ENCODE measurements at places on chromosomes 5 and 9.
A peak's percentile ranks its signal among the peaks of the same experiment; 100 is the strongest.

DNA sequence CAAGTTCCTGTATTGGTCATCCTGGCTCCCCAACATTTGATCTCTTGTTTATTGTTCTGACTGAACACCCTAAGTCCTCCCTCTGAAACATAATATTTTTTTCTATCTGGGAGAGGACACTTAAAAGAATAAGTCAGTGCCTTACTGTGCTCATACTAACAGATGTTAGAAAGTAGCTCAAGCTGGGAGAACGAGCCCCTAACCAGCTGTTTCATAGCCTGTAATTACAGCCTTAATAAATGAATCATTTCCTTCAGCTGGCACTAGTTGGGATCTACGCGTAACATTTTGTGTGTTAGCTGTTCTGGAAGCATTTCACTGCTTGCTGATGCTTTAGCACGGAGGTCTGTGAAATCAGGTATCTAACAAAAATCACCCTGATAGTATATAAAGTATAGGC, 345.9 kb upstream of the RIOK2 start:
- no peak for DNase-seq

DNA sequence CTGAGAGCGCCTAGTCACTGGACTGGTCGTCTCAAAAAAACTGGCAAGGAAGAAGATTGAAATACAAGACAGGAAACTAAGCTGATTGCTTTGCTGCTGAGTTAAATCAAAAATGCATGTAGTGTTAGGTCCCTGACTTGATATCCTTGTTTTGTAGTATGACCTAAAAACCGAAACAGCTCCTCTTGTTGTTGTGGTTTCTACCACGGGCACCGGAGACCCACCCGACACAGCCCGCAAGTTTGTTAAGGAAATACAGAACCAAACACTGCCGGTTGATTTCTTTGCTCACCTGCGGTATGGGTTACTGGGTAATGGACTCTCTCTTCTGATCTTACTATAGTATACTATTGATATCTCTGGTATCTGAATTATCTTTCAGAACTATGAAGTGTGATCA, 4.3 kb downstream of the MTRR start:
- no peak for DNase-seq

DNA sequence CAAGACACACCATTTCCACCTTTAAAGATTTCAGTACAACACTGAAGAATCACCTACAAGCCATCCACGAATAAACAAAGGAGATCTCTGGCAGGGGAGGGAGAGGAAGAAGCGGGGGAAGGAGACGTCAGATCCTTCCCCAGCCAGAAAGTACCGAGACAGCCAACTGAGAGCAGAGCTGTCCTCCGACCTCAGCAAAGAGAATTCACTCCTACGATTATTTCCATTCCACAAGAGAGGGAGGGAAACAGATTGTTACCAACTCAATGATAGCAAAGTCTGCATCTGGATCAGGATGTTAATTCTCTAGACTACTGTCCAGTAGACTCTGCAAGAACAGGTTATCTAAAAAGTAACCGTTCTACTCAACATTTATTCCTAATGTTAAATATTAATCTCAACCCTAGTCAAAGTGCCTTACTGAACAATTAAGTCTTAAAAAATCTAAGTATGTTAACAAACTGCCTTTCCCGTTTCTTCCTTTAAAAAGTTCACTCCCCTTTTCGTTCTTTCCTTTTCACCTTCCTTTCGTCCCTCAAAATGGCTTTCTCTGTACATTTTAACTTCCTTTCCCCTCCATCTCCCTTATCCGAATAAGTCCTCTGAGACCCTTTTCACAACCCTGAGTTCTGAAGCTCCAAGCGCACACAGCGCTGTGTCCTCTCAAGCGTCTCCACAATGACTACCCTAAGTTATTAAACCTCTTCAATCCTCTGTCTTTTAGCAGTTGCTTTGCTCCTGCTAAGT, 1.4 kb downstream of the CHD1 start:
- peak; percentile 39 for DNase-seq

DNA sequence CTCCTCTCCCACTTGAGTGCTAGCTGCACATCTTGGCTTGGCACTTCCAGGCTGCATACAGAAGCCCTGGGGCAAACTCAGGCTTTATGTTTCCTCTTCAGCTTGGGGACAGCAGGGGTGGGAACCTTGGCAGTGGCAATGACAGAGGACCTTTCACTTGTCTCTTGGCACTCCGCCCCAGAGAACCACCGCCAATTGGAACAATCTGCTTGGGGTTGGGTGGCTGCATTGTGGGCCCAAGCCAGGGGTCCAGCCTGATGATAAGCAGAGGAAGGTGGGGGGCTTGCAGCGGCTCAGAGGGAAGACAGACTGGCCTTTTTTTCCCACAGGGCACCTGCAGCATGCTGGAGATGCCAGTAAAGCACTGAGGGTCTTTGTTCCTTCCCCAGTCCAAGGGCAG, 179.0 kb upstream of the NMUR2 start:
- DNase-seq, result no peak

DNA sequence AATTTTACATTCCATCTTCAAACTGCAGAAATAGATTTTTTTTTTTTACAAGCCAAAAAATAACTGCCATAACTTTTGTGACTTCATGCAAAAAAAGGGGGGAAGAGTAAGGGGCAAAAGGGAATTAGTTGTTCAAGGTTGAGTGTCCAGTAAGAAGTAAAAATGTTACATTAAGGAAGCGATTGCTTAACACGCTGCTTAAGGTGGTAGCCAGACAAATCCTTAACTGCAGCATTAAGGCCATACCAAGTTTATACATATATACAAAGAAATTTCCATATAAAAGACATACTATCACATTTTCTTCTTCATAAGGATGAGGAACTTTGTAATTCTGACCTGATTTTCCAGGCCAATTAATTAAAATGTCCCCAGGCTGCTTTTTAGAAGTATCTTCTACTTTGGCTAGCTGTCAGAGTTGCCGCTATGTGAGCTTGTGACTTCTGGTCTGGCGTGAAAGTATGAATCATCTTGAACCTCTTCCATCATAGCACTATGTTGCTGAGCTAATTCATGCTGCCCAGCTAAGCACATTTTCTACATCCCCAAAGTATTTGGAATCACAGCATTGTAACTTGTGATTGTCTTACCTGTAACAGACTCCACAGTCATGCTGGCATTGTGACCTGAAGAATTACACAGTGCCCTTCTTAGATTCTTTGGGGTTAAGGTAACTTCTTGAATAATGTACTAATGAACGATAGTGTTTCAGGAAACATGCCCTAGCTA, 40.0 kb downstream of the G3BP1 start:
- no peak for DNase-seq

DNA sequence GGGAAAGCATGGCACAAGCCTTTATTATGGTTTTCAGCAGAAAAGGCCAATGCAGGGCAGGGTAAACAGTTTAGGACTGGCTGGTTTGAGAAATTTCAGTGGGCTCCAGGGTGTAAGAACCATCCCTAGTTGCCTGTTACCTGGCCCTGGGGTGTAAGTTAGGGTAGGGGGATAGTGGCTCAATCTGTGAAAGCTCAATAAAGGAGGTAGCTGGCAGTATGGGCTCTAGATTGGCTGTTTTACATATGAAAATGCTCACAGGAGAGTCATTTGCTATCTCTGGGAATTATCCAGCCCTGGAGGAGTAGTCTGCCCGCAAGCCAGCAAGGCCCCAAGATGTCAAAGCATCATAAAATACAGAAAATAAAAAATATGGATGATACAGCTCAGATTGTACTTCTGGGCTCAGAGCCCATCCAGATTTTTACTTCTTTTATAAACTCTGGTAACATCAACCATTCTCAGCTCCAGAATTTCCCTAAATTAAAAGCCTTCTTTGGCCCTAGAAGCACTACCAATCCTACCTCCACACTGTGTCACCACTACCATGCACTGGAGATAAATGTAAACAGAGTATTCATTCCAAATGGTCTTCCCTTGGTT, 31.1 kb downstream of the SSBP2 start:
- no peak for DNase-seq

DNA sequence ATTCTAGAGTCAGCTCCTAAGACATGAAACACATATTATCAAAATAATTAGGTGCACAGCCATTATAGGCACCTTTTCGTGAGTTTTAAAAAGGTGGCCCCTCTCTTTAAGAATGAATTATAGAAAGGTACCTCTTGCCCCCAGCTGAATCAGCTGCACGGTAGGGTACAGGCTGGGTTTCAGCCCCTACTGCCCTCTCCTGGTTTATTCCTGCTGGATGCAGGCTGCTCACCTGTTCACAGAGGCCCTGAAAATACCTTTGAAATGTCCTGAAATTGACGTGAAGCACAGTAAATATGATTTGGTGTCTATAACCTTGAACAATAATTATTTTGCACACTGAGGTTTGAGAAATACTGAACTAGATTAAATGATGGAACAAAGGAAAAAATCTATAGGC, 504.8 kb upstream of the SGCD start:
- no peak for DNase-seq

DNA sequence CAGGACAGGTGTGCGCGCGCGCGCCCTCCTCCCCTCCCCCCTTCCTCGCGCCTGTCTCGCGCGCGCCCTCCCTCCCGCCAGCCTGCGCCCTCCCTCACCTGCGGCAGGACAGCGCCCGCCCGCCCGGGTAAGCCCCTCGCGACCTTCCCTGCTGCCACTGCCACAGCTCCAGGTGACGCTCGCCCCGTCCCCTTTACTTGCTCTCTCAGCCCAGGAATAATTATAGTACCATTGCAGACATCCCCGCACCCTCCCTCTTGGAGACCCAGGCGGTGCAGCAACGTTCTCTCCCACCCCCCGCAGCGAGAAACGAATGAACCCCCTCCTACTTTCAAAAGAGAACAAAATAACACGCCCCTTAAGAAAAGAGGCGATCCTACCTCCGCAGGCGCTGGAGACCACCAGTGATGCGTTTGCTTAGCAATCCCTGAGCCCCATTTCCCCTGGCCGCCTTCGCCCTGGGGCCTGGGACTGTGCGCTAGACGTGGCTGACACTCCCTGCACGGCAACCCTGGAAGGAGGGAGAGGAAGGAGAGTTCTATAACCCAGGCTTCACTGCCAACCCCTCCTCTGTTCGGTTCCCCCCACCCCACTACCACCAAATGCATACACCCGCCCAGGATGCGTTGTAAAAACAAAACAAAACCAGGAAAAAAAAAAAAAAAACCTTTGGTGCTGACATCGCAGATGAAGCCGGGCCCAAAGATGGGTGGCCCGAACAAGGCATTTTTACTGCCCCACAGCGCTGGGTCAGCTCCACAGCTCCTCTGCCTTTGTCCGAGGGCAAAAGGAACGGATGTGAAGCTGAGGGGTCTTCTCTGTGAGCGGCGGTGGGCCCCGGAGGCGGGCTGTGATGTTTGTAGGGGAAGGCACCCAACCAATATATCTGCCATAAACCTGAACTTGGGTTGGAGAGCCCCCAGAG, 5.6 kb upstream of the PURA start:
- DNase-seq, result no peak

- DNase-seq, result no peak
Observed at GRCh38 chr9:126290871-126291270, 35.8 kb upstream of the MVB12B start.

DNA sequence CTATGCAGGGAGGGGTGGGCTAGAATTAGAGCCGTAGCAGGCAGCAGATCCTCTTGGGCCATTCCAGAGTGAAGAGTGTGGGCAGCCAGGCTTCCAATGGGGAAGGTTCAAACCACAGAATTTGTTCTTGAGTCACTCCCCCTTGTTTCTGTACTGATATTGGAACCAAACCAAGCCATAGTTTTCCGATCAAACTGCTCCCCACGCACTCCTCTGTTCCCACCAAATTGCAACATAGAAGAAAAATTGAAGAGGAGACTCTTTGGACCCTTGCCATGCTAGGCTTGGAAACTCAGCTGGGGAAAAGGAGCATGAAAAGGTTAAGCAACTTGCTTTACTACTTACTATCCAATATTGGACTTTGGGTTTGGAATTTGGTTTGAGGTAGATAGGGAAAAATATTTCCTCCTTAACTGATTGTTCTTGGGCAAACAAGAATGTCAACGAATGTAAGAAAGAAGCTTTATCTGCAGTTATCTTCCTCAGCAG, 165.8 kb upstream of the NR3C1 start:
- DNase-seq, result no peak

GRCh38 chr9:112764837-112765236, 14.3 kb downstream of the SNX30 start:
- no peak for DNase-seq

GRCh38 chr9:136228107-136228875, 17.3 kb downstream of the QSOX2 start:
- DNase-seq, result no peak

- DNase-seq, result no peak
Observed at GRCh38 chr5:131528682-131529081, 106.3 kb downstream of the RAPGEF6 start.

DNA sequence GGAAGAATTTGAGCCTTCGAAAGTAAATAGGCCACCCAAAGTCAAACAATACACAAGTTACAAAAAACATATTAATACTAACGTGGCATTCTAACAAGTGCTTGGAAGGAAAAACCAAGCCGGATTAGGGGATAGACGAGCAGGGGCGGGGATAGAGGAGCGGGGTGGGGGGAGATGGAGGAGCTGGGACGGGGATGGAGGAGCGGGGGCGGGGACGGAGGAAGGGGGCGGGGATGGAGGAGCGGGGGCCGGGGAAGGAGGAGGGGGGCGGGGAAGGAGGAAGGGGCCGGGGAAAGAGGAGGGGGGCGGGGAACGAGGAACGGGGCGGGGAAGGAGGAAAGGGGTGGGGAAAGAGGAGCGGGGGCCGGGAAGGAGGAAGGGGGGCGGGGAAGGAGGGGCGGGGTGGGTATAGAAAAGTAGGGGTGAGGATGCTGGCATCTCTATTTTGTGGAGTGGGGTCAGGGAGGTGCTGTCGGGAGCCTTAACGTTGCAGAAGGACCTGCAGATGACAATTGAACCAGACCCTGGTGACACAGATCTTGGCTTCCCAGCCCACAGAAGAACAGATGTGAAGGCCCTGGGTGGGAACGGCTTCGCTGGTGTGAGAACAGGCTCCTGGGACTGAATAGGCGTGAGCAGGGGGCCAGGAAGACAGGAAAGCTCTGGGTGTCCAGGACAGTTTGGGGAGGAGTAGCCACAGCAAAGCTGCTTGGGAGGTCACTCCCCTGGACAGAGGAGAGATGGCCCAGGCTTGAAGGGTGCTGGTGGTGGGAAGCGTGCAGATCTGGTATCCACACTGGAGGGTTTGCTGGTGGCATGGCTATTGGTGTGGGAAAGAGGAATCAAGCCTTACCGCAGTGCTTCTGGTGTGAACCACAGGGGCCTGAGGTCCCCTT, 233.3 kb upstream of the DAP start:
- DNase-seq, result no peak

Data from stimulated activated CD8-positive, alpha-beta memory T cell treated with anti-CD3 and anti-CD28 coated beads, Interleukin-12 subunit alpha, Interleukin-12 subunit beta, amount 100 ng/mL, for 1 hour (primary cell).